ENCODE measurements at places on chromosomes 1 and 21. TPM values are rescaled to one million over a fixed set of nuclear protein-coding genes. Genes with fewer than 3 reads are reported as not detected.
A peak's percentile ranks its signal among the peaks of the same experiment; 100 is the strongest.

DNA sequence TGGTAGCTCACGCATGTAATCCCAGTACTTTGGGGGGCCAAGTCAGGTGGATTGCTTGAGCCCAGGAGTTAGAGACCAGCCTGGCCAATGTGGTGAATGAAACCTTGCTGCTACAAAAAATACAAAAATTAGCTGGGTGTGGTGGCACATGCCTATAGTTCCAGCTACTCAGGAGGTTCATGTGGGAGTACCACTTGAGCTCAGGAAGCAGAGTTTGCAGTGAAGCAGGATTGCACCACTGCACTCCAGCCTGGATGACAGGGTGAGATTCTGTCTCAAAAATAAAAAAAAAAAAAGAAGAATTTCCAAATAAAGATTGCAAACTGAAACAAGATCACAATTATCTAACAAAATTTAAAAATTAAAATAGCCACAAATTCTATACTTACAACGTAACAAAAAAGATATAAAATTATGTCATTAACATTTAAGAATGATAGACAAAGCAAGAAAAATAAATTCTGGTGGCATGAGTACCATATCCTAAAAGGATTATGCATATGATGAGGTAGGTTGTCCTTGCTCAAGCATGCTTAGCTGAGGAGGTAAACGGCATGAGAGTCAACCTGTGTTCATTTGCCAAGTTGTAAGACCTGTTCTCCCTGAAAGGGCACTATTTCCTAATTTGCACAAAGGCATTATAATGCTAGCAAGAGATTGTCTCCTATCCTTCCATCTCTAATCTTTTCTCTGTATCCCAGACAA, 20.2 kb downstream of the IPP start:
- no peak for DNase-seq

DNA sequence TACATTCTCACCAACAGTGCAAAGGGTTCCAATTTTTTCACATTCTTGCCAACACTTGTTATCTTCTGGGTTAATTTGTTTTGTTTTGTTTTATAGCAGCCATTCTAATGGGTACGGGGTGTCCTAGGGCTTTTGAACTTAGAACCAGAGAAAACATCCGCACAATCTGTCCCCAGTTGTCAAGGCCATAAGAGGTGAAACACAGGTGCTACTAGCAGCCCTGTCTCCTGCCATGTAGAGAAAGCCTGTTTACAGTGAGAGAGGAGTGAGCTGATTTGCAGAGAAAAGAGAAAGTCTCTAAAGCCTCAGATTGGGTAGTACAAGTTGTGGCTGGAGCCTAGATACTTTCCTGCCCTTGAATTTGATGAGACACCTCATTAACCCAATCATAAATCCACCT, 46.4 kb upstream of the BMP8B start:
- no peak for DNase-seq

DNA sequence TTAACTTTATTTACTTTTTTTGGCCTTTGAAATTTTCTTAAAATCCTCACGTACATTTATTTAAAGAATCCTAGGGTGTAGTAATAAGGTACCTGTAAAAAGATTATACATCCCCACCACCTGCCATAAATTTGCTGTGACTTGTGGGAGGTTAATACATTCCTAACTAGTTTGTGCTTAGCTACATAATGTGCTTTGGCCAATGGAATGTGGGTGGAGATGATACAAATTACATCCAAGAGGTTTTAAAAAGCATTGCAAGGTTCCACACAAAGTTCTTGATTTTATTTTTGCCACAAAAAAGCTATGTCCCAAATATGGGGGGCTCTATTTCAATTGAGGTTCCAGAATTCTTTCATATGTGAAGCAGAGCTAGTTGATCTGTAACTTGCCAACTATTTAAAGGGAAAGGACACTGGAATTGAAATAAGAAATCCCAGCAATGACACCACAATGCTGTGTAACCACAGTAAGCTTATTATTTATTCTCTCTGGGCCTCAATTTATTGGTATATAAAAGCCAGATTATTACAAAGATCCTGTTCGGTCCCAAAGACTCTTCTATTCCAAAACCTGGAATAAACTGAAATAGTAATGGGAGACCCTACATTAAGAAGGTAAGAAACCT, 15.7 kb downstream of the ASPM start:
- DNase-seq = no peak

GRCh38 chr21:32278103-32278502, 746 bp downstream of the MIS18A start:
- DNase-seq = no peak

GRCh38 chr1:167429612-167430011, 88.7 kb downstream of the CD247 start:
- no peak for DNase-seq

GRCh38 chr1:6386371-6386949, 7.1 kb downstream of the ACOT7 start:
- DNase-seq = peak; percentile 86

Gene SHISAL2A
- not detected for total RNA-seq

DNA sequence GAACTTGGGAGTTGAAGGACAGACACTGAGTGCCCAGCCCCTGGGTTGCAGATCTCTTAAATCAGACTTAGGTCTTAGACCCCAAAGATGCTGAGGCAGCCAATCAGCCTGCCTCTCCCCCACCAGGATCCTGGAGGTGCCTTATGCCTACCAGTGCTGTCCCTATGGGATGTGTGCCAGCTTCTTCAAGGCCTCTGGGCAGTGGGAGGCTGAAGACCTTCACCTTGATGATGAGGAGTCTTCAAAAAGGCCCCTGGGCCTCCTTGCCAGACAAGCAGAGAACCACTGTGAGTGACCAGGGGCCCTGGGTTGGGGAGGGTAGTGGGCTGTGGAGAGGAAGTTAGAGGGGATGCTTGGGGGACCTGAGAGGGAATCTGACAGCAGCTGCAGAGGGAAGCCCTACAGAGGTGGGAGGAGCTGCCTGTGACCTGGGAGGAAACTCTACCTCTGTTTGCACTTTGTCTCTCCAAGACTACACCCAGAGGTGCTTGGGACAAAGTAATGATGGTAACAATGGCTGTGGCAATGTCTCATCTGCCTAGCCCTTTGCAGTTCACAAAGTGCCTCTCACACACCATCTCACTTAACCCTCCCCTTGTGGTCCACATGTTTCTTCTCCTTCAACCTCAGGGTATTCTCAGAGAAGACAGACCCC, 31.5 kb downstream of the UBE2T start:
- DNase-seq = no peak

Gene C1orf226
- 1.3 TPM for total RNA-seq

Gene USH2A
- under 0.01 TPM for total RNA-seq

DNA sequence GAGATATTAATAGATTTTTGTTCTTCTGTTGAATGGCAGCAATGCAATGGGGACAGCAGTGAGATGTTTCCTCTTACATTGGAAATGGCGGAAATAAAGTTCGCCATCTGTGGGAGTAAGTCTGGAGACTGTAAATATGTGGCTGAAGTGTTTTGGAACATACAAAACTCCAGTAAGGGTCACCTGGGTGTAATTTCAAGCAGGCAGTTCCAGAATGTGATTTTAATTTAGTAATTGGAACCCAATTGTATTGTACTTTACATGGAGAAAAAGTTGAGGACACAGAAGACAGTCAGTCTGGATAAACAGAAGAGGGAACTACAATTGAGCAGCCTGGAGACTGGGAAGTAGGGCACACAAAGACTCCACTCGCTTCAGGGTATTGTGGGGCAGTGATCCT, 108.6 kb downstream of the NTMT2 start:
- no peak for DNase-seq

- peak; percentile 13 for DNase-seq
Observed at GRCh38 chr1:246219508-246220030, 287.5 kb downstream of the SMYD3 start.

Gene SLC6A17
- total RNA-seq = not detected

GRCh38 chr1:202593845-202594244, 116.4 kb downstream of the SYT2 start:
- DNase-seq = peak; percentile 52

Gene APCS
- total RNA-seq = not detected

Gene CFAP74
- not detected for total RNA-seq

Gene GJB3
- not detected for total RNA-seq

- peak; percentile 65 for DNase-seq
Observed at GRCh38 chr1:63902844-63903589, 129.2 kb downstream of the ROR1 start.

Gene LEMD1
- total RNA-seq = not detected

Gene CD1E
- total RNA-seq = not detected

DNA sequence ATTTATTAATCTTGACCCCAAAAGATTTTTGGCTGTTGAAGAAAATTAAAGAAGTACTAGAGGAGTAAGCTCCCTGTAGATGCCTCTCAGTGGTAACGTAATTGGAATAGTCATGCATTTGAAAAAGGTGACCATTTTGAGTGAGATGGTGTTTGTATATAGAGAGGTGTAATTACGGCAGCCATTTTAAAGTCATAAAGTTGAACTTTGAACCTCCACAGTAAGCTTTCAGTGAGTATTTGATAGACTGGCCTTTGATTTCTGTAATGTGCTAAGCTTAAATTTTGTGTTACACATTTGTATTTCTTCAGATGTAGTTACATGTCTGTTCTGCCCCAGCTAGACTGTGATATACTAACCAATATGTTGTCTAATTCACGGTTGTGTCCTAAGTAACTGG, 21.5 kb upstream of the TMCO2 start:
- DNase-seq = no peak

DNA sequence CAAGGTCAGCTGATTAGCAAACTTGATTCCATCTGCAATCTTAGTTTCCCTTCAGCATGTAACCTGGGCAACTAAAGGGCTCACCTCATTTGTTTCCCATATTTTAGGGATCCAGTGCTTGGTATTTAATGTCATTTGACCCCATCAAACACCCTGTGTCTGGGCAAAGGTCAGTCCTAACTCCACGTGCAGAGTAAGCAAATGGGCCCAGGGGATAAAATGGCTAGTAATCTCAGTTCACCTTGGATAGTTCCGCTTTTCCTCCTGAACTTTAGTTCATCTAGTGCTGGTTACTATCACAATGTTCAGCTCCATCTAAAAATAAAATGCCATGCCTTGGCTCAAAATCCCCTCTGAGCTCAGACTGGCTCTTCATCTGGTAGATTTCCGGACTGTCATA, 19.5 kb downstream of the PRKAB2 start:
- DNase-seq = no peak

Gene ZNF648
- 0.10 TPM for total RNA-seq

Gene RGS8
- 0.05 TPM for total RNA-seq

GRCh38 chr1:93317943-93318342, 27.8 kb upstream of the DR1 start:
- no peak for DNase-seq

GRCh38 chr1:238465449-238465848, 574.7 kb upstream of the ZP4 start:
- no peak for DNase-seq

Gene ZFP69
- 4.0 TPM for total RNA-seq

Gene RAB42
- not detected for total RNA-seq

DNA sequence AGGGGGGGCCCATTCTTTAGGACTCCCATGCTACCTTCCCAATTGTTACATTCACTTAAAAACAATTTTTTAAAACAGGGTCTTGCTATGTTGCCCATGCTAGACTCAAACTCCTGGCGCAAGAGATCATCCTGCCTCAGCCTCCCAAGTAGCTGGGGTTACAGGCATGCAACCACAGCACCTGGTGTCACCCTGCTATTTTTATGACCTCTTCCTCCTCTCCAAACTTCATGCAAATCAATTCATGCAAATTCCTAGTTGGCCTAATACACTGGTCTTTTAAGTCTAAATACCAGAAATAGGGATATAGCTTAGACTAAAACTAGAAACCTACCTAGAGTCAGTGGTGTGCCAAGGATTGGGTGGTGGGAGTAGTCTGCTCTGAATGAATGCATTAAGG, 30.1 kb downstream of the CDKN2C start:
- no peak for DNase-seq

GRCh38 chr1:22782406-22782805, 71.8 kb downstream of the EPHB2 start:
- no peak for DNase-seq

GRCh38 chr1:29801561-29801973, 565.2 kb downstream of the PTPRU start:
- DNase-seq = no peak

DNA sequence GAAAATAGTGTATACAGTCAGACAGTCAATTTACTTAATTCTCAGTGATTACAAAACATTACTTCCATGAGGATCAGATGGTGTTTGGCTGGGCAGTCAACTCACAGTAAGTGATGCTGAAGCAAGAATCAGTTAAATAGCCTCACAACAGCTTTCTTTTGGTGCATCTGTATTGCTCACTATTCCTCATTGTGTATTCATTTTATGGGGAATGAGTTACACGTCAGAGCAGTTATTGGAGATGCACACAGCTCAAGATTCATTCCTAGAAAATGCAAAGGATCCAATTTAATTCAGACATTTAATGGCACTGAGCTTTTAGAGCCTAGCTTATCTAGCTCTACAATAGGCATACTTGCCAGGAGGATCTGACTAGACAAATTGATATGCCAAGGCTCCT, 150.6 kb downstream of the HS2ST1 start:
- no peak for DNase-seq

DNA sequence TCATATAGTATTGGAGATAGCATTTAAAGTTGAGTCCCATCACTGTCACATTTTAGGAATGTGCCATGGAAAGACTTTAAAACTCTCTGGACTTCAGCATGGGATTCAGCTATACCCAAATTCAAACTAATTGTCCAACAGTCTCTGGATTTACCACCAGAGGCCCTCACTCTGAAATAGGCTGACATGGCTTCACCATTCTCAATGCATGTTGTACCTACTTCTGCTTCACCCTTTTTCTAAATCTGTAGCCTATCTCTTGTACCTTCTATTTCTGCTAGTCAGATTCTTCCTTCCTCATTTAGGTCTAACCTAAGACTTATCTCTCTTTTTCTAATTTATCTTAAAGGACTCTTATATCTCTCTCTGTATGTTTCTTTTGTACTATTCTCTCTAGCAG, 512.7 kb upstream of the ZRANB2 start:
- DNase-seq = no peak

Gene LHX8
- not detected for total RNA-seq

DNA sequence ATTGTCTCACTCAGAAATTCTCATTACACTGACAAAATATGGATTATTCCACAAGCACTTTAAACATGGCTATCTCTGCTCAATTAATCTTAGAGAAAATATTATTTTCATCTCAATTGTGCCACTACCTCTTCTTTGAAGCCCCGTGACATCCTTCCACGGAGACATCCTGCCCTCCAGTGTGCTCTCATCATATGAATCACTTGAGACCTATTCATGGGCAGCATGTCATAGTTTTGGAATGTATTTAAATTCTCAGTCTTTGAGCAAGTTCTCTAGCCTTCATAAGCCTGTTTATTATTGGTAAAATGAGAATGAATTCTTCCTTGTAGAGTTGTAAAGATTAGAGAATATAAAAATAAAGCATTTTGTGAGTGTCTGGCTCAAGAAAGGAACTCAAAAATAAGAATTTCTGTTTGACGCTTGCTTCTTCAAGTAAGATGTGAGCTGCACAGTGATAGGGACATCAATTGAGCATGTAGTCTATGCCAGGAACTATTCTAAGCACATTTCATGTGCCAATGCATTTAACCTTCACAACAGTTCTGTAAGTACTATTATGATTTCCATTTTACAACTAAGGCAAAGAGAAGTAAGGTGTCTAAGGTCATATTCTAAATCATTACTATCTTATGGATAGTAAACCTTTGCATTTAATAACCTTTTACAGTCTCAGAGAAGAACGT, 557.4 kb upstream of the ZRANB2 start:
- DNase-seq = peak; percentile 56

GRCh38 chr1:206738370-206739366, 31.9 kb upstream of the IL19 start:
- DNase-seq = no peak
